ENCODE measurements at places on chromosomes 13 and 19.
A peak's percentile ranks its signal among the peaks of the same experiment; 100 is the strongest.

DNA sequence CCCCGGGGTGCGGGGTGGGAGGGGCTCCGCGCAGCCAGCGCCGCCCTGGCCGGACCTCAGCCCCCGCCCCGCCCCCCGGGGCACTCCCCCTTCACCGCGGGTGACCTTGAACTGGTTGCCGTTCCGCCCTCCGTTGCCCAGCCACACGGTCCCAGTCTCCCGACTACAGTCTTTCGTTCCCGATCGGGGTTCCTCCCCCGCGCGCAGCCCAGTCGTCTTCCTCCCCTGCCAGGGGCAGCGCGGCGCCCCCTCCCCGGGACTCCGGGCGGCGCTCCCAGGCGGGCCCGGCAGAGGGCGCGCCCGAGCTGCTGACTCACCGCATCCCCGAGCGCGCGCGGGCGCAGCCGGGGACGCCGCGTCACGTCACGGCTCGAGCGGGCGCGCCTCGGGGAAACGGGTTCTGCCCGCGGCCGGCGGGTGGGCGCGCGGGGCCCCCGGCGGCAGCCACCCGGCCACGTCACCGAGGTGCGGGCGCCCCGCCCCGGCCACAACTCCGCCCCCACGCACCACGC is 459 bp downstream of the MIDN start:
- peak; percentile 74 for DNase-seq

GRCh38 chr19:48668332-48668731 is 4.5 kb downstream of the NTN5 start:
- DNase-seq = no peak

- no peak for DNase-seq
Observed at GRCh38 chr13:21673539-21673788, 2.6 kb downstream of the FGF9 start.

DNA sequence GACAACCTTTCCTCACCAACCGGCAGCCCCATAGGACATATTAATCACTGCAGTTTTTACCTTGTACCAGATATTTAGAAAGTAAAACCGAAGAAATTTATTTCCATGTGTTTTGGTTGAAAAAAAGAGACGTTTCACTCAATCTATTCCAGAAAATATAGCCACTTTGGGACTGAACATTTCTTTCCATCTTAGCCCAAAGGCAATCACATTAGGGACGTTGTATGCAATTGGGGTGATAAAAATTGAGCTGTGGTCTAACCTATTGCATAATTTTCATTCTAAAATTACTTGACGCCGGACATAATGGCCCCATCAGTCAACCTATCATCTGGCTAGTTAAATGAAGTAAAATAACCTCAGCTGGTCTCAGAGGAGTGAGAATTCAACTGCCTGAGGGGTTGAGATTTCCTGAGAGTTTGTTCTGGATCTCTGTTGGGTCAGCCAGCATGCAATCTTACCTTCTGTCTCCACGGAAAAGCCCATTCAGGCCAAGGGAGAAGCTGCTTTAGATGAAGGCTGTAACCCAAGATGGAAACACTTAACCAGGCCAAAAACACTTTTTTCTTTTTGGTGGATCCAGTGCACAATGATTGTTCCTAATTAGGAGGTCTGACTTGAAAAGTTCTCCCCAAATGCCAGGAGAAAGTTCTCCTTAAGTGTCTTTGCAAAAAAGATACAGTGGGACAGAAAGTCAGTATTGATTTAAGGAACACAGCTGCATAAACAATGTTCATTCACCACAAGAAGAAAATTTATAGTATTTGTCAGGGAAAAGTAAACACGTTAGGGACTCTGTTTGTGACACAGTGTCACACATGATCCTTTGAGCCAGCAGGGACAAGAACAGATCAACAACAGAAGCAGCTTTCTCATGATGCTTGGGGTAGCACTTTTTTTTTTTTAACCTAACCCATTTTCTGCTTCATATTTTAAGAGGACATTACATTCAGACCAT is 34.1 kb downstream of the DLEU7 start:
- no peak for DNase-seq

GRCh38 chr19:48746738-48747575 is at the start of gene IZUMO1:
Gene IZUMO1, minus strand, starts transcription at chr19:48746909. Its CDS starts 1,050 bp downstream, at chr19:48745859.
- DNase-seq = no peak

DNA sequence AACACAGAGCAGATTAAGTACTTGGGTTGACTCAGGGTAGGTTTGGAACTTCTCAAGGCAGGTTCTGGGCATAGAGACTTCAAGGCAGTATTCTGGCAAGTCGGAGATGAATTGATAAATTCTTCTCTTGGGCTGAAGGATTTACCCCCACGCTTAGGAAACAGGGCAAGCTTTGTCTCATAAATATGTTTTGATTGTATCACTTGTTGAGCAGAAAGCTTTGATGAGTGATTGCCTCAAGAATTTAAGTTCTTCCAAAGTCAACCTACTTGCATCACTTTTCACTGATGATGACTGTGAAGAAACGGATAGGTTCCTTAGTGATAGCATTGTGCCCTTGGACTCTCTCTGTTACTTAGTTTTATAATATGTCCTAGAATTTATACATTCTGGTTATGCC is 258.6 kb upstream of the DACH1 start:
- no peak for DNase-seq

GRCh38 chr13:42524487-42525034 is 49.4 kb upstream of the TNFSF11 start:
- no peak for DNase-seq

GRCh38 chr13:112839356-112840105 is 129.5 kb upstream of the MCF2L start:
- DNase-seq = no peak

- peak; percentile 12 for DNase-seq
Observed at GRCh38 chr19:42606660-42607351, 12.1 kb upstream of the CEACAM8 start.

DNA sequence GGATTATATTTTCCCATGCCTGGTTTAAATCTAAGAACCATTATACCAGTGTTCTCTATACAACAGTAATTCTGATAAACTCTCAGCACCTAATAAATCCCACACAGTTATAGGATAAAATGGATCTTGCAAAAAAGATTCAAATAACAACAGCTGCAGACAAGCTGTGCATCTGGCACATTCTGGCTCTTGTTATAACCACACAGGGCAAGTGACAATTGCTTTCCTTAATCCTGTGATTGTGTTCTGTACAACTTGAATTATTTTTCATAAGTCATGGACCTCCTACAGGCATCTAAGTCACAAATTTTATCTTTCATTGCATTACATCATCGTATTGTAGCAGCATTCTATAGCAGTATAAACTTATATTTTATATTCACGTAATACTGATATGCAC is 948.3 kb downstream of the SLITRK1 start:
- no peak for DNase-seq

DNA sequence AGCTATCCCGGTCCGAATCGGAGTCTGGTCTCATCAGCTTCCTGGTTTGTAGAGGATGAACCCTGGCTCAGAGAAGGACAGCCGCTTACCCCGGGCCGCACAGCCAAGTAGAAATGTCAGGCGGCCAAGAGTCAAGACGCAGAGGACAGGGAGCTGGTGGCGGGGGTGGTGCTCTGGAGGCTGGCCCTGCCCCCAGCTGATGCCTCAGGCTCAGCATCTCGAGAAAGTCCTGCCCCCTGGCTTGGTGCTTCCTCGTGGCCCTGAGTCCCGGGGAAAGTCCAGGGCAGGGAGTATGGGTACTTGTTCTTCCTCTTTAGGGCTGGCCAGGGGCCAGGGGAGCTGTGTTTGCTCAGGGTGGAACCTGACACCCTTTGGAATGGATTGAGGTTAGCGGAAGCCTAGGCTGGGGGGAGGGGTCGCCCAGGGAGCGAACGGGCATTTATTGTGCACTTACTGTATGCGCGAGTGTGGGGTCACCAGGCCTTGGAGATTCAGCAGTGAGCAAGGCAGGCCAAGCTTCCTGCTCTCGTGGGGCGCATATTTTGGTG is 2.2 kb downstream of the TJP3 start:
- no peak for DNase-seq

GRCh38 chr13:97250560-97250959 is 28.4 kb downstream of the MBNL2 start:
- no peak for DNase-seq

DNA sequence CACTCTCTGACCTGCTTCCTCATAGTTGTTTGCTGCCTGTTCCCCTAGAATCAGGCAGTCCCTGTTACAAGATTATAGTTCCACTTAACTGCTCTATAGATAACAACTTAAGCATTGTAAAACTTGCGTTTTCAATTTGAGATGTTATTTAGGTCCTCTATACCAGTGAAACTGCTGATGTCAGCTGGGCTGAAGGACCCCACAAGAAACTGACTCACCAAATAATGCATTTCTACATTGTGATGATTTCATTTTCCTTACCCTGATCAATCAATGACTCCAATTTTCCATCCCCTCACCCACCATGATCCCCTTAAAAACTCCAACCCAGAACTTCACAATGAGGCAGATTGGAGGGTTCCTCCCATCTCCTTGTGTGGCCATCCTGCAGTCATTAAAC is 280.7 kb downstream of the SLITRK1 start:
- DNase-seq = no peak

GRCh38 chr13:37984357-37984756 is 114.8 kb upstream of the TRPC4 start:
- no peak for DNase-seq

- no peak for DNase-seq
Observed at GRCh38 chr13:97743938-97744337, 209.5 kb upstream of the IPO5 start.

GRCh38 chr19:55418185-55418584 is 10.6 kb upstream of the UBE2S start:
- no peak for DNase-seq

GRCh38 chr19:16449330-16449961 is 22.3 kb downstream of the EPS15L1 start:
- DNase-seq = no peak

DNA sequence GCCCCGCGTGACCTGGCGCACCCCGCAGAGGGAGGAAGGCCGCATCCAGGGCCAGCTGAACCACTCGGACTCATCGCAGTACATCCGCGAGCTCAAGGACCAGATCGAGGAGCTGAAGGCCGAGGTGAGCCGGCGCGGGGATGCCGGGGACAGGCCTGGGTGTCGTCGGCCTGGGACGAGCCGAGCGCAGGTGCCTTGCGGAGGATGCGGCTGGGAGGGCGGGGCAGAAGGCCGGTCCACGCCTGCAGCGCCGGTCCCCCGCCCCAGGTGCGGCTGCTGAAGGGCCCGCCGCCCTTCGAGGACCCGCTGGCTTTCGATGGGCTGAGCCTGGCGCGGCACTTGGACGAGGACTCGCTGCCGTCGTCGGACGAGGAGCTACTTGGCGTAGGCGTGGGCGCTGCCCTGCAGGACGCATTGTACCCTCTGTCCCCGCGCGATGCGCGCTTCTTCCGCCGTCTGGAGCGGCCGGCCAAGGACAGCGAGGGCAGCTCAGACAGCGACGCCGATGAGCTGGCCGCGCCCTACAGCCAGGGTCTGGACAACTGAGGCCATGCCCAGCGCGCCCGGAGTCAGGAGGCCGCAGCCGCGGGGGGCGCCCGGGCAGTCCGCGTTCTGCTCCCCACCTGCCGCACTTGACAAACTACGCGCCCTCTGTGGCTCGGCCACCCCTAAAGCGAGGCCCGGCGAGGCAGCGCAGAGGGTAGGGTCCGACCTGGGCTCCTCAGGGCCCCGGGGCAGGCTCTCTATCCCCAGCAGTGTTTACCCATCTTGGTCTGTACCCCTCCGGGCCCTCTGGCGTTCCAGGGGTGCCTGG is 10.8 kb downstream of the PRR36 start:
- no peak for DNase-seq

DNA sequence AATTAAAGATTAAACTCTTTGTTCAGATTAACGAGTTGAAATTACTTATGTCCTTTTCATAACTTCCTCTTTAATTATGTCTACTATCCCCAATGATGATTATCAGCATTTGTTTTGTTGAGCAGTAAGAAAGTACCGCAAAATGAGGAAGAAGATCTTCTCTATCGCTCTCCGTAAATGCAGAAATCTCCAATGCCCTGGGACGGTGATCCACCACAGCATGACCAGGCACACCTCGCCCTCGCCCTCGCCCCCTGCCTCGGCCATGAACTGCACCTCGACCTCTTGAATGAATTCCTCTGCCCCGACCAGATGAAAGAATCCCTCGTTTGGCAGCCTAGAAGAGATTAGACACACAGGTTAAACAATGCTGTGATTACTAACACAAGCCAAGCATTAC is 69.1 kb downstream of the RBM26 start:
- no peak for DNase-seq

GRCh38 chr19:13986348-13986904 is 19.7 kb downstream of the RFX1 start:
- DNase-seq = peak; percentile 94

Data from stimulated activated CD4-positive, alpha-beta T cell treated with anti-CD3 and anti-CD28 coated beads, Interleukin-1b, Interleukin-23, amount 100 ng/mL, for 1 hour (primary cell).